ENCODE measurements at places on chromosomes 5 and 9.

DNA sequence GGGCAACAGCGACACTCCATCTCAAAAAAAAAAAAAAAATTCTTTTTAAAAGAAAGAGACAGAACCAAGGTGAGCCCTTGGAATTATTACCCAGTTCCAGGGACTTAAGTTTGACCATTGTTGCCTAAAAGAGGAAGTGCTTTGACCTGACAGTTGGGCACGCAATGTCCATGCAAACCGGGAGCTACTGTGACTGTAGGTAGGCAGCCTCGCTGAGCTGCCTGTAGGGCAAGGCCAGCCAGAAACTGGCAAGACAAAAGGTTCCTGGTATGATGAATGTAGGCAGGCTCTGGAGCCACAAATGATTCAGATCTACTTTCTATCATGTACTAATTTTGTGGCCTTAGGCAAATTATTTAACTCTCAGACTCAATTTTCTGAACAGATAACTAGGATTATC, 334.8 kb upstream of the ZNF462 start:
- DNase-seq, result no peak

- DNase-seq, result no peak
Measured at GRCh38 chr9:33430942-33431341, 16.5 kb downstream of the AQP3 start.

DNA sequence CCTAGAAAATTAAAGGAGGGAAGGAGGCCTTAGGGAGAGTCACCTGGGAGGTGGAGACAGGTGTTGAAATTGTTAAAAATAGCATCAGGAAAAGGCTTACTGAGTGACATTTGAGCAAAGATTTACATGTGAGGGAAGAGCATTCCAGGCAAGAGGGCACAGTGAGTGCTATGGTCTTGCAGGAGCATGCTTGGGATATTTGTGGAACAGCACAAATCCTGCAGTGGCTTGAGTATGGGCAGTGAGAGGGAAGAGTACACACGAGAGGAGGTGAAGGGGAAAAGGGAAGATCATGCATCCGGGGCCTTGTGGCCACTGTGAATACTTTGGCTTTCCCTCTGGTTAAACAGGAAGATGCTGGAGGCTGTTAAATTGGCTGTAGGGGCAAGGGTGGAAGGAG, 36.6 kb downstream of the ACER2 start:
- no peak for DNase-seq

- DNase-seq, result no peak
Measured at GRCh38 chr9:89702401-89702800, 97.6 kb downstream of the GADD45G start.

- no peak for DNase-seq
Measured at GRCh38 chr9:74503666-74504065, 6.5 kb downstream of the RORB start.

DNA sequence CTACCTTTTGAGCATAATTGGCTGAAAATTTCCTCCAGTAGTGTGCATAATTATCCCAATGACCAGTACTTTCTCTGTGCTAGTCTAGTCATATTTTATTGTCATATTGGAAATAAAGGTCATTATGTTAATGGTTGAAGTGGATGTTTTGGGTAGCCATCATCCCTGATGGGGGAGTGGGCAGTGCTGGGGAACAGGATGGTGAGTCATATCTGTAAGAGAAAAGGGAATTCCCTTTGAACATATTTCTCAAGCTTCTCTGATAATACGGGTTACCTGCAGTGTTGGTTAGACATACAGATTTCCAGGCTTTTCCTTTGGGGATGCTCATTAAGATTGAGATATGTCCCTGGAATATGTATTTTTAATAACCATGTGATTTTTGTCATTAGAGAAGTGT, 33.3 kb upstream of the SPATA31D4 start:
- DNase-seq, result no peak

- DNase-seq, result no peak
Measured at GRCh38 chr5:87154191-87154590, 113.5 kb upstream of the RASA1 start.

DNA sequence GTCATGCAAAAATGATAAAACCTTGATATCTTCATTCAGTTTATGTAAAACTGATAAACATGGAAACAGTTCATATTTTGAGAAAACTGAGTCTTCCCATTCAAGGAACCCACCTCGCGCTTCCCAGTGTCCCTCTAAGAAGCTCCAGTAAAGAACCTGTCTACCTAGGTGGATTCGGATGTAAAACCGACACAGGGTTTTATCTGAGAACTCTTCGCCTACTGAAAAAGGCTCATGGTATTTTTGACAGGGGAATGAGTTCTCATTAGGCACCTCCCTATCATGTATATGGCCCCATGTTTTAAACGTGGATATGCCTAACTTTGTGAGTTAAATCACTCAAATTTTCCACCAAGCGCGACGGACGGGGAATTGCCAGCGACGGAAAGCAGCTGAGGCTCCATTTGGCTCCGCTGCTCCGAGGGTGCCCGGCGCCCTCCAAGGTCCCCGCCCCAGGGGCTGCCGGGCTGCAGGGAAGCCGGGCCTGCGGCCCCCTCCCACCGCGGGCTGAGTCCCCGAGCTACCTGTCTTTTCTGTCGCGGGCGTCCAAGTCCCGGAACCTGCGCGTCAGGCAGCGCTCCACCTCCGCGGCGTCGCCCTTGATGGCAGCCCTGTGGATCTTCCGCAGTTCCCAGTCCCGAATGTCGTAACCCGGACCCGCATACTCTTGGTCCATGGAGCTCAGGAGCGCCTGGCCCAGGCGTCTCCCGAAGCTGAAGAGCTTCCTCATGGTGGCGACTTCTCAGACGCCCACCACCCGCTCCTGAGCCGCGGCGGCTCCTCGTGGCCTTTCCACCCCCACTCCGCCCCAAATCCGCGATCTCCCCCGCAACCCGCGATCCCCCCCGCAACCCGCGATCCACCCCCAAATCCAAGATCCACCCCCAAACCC, 594 bp downstream of the ANKRD18A start:
- DNase-seq, result peak; percentile 15

DNA sequence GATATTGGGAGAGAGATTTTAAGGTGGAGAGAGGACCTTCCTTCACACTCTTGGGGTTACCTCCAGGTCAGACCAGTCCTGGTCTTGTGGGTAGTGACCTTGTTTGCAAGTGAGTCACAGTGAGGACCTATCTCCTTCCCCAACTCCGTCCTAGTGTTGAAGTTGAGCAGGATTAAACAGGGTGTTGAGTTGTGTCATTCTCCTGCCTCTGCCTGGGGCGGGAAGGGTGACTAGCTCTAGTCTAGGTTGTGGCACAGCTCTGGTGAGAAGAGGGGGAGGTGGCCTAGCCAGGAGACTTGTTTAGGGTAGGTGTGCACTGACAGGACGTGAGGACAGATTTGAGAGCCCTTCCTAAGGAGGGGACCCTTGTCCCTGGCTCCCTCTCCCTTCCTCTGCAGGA, 119.6 kb upstream of the PITX1 start:
- DNase-seq, result no peak

GRCh38 chr9:111301195-111301594, 28.8 kb downstream of the OR2K2 start:
- no peak for DNase-seq

GRCh38 chr5:3828761-3829160, 233.1 kb downstream of the IRX1 start:
- DNase-seq, result no peak

- DNase-seq, result no peak
Measured at GRCh38 chr9:135471791-135472640, 7.6 kb upstream of the PPP1R26 start.

DNA sequence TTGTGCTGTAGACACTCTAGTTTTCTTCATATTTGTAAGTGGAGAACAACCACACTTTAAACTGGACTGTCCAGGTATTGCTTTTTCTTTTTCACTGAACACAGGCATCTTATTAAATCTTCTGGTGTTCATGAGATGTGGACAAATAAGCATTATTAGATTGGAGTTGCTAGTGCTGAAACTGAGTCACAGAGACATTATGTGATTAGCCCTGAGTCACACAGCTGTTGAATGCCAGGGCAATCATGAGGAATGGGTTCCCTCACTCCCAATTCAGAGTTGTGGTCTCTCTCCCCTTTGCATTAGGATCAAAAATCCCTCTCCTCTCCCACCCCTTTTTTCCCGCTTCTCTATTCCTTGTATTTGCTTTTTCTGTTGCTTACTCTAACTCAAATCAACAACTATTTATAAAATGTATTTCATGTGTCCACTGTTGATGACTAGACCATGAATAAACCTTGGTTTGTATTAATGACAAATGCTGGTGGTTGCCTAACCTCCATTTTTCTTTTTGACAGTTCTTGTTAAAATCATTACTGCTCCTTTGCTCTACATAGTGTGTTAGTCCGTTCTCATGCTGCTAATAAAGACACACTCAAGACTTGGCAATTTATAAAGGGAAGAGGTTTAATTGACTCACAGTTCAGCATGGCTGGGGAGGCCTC, 738.2 kb downstream of the BRINP1 start:
- DNase-seq, result no peak

GRCh38 chr5:76427206-76428140, 24.4 kb downstream of the IQGAP2 start:
- DNase-seq, result no peak

DNA sequence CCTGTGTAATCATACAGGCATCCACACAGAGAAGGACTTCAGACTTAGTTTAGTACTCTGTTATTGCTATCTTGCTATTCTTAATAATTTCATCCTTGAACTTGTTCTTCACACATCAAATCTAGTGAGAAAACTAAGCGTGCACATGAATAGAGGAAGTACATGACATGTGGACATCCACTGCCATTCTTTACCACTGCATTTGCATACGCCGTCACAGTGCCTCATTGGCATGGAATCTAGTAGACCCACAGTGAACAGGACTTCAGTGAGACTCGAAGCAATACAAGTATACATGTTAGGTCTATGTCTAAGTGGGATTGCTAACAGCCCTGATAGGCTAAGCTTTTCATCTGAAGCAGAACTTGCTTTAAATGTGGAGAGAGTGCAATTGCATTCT, 592.1 kb downstream of the TLE4 start:
- no peak for DNase-seq

- no peak for DNase-seq
Measured at GRCh38 chr9:127086771-127087170, 35.7 kb downstream of the ANGPTL2 start.

DNA sequence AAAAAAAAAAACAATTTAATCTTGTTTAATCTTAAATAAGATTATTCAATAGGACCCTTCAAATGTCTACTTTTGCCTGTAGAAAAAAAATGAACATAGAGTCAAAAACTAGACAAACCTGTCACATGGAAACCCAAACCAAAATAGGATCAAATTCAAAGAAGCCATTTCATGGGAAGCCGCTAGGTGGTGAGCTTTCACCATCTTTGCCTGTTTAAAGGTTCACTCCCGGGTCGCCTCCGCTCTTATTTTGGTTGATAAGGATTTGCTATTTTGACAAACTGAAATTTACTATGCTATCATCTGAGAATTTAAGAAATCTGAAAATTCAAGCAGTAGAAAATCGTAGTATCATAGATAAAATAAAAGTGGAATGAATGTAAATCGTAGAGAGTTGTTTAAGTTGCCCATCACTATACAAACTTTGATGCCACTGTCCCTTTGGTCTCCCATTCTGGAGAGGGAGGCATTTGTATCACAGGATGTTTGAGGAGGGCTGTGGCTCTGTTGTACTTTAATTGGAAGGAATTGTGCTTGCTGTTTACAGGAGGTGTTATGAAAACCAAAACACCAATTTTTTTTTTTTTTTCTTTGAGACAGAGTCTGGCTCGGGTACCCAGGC, 43.5 kb upstream of the DNAH5 start:
- no peak for DNase-seq

- DNase-seq, result peak; percentile 44
Measured at GRCh38 chr5:38994324-38994927, 79.8 kb downstream of the RICTOR start.

GRCh38 chr9:83219154-83219923, 156.4 kb upstream of the RASEF start:
- peak; percentile 5 for DNase-seq

DNA sequence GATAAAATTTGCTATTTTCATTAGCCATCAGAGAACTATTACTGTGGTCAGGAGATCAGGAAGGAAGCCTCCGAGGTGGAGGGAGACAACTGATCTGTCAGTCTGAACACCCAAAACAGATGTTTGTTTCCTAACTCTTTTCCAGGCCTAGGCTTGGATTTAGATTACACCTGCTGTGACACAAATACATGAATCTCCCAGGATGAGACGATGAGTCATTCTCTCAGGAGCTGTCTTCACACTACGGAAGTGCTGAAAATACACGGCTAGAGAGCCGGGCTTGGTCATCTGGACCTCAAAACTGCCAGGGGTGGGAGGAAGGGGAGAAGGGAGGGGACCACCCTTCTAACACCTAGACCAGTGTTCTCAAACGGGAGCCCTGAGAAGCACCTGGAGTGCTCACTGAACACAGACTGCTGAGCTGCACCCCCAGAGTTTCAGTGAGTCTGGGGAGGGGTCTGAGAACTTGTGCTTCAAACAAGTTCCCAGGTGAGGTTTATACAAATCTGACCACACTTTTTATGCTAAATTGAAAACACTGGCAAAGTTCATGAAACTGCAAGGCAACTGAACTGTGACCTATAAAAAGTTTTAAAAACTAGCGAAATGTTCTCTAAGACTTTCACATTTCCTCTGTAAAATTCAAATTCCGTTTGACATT, 80.3 kb upstream of the EQTN start:
- no peak for DNase-seq

DNA sequence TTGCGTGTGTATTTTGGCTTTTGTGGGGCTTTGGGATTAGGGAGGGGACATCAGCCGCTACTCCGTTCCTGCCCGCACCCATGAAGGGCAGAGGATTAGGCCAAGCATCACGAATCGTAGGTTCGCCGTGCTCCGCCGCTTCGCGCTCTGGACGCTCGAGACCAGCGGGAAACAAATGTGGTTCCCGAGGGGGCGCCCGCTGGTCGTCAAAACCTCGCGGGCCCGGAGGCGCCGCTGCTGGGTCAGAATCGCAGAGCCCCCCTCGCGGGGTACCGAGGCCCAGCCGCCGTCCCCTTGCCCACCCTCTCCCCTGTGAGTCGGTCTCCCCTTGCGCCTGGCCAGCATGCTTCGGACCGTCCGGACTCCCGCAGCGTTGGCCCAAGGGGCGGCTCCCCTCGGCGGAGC, 2.3 kb upstream of the PAX5 start:
- DNase-seq, result no peak

GRCh38 chr9:38345851-38346755, 46.4 kb upstream of the ALDH1B1 start:
- DNase-seq, result no peak

- DNase-seq, result no peak
Measured at GRCh38 chr5:148962761-148963324, 100.0 kb downstream of the SH3TC2 start.

DNA sequence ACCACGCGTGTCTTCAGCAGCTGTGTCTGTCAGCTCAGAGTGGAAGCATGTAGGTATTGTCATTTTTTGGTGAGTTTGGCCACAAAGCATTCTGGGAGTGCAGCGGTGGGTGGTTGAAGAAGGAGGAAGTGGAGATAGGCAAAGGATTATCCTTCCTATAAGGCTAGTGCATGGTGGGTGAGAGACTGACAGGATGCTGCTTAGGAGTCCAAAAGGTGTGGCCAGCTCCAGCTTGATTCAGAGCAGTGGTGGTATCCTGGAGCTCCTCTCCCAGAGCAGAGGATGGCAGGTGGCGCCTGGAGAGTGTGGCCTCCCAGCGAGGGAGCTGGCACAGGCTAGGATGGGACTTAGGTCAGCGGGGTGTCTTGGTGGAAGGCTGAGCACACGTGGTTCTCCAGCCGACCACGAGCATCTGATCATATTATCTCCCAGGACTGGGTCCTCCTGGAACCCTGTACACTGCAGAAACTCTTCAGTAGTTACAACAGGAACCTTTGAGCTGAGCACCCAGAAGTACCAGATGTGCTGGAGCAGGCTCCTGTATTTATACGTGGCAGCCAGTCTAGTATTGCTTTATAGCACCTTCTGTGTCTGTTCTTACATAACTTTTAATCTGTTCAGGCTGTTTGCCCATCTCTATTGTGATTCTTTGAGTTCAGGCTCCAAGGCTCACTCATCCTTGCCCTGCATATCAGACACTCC, 29.6 kb downstream of the MAML1 start:
- DNase-seq, result no peak

Measured in CD4-positive, CD25-positive, alpha-beta regulatory T cell (primary cell).